ENCODE measurements at places on chromosomes 13 and 19.

DNA sequence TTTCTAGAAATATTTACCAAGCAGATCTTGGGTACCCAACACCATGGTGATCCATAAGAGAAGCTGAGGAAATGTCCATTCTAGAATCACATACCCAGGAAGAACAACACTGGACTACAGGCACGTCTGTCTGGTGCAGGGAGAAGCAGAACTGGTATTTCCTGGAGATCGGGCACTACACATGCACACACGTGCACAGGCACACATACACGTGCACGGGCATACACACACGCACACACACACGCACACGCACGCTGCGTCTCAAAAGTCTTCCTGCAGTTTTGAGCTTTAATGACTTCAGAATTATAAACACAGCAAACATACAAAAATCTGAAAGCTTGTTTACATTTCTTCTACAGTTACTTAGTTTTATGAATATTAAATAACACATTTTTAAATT lies 189.8 kb downstream of the DCLK1 start:
- no peak for DNase-seq

DNA sequence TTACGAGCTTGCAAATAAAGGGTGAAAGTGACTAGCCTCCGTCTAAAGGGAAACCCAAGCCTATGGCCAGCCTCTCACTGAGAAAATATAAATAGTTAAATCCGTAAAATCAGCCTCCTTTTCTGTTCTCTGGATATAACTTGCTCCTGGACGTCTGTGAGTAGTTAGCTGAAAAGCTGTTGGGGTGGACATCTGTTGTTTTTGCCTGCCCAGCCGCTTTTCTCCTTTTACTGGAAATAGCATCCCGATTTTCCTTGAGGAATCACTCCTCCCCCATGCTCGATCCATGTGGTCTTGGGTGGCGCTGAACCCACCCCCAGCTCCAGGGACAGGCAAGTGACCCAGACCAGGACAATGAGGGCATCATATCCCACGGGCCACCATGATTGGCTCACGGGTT lies 291.5 kb upstream of the ZNF507 start:
- DNase-seq: no peak

GRCh38 chr19:2865334-2866100 lies 1.6 kb upstream of the ZNF556 start:
- DNase-seq: no peak

DNA sequence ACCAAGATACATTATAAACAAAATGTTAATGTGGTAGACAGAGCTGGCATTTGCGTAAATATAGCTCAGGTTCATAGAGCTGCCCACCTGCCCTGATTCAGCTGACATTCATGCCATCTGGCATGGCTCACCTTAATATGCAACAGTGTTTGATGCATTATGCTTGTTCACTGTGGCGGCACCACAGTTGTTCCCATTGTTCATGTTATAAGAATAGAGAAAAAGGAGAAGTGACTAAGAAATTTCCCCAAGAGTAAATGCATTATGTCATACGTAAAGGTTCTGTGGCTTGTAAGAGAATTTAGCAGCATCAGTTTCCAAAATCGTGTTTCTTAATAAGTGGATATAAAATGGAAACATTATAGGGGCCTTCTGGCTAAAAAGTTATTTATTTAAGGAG lies 4.5 kb downstream of the CCNA1 start:
- no peak for DNase-seq

- DNase-seq: no peak
Measured at GRCh38 chr19:58067240-58067912, 8.3 kb downstream of the ZNF135 start.

DNA sequence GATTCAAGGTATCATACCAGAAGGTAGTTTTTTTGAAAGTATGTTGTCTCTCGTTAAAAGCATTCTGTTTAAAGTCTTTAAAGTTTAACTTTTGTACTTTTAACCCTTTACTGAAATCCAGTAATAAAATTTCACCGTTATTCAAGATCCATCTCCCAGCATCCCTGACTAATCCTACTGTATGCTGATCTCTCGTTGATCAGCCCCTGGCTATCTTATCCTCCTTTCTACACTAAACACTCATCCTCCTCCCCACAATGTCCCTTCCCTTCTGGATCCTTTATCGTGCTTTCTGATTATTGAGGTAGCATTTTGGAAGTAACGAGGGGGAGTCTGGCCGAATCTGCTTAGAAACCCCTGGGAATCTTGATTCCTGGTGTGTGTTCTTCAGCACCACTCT lies 1.3 kb downstream of the TPP2 start:
- DNase-seq: peak; percentile 19

GRCh38 chr13:50074843-50075242 lies 59.6 kb downstream of the KCNRG start:
- no peak for DNase-seq

- no peak for DNase-seq
Measured at GRCh38 chr19:34733266-34733745, 737 bp upstream of the ZNF181 start.
